Kidney glomerular epithelial cell (primary cell): ENCODE measurements at places on chromosomes 4 and X.

GRCh38 chrX:72130762-72131250 lies 909 bp downstream of the RTL5 start:
- DNase-seq: no peak

GRCh38 chr4:29304595-29304994 lies 1415.6 kb upstream of the PCDH7 start:
- no peak for DNase-seq

DNA sequence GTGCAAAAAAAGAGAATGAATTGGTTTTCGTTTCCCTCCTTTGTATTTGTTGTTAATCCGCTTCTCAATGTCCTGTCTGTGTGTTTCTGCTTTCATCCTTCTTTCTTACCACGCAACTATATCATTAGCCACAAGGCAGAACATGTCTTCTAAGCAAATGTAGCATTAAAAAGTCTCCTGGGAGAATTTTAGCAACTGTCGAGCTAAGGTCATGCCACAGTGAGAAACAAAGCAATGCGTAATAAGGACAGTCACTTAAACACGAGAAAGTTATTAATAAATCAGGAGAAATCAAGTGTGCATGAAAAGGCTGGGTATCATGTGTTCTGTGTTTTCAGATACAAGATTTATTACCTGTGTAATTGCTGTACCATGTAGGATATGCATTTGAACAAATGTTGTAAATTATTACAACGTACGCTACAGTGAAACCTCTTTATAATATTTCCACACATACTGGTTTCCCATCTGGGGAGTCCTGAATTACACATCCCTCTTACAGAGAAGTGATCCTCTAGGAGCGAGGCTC lies 890.8 kb downstream of the TRIML1 start:
- no peak for DNase-seq

DNA sequence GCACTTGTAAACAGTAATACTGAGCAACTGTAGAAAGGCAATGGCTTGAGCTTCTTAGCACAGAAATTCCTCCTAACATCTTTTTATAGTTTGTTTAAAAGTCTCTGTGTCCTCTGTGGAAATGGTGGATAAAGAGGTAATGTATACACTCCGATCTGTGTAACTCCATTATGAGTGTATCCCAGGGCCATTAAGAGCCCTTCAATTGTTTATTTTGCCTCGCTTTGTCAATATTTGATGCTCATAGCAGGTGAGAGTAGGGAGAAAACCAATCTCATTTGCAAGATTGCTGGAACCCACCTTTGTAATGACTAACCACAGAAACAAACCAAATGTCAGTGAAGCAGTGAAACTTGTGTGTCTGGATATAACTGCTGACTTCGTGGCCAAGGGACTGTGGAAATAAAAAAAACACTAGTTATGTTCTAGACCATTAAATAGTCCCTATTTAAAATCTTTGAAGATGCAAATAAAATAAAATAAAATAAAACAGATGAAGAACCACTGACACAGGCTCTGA lies 598.2 kb upstream of the BOD1L1 start:
- no peak for DNase-seq

DNA sequence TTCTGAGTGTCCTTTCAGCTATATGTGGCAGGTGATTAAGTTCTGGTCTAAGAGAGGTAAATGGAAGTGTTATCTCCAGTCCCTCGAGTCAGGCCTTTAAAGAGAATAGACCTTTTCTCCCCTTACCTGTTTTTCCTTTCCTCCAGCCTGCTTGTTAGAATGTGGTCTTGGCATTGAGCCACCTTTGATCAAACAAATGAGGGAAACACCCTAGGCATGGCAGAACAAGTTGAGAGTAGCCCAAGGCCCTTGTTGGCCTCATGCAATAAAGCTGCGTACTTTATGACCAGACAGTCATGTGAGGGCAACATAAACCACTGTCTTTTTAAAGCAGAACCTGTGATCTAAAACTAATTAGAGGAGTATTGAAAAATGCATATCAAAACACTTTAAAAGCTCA lies 13.2 kb upstream of the IL13RA2 start:
- no peak for DNase-seq

DNA sequence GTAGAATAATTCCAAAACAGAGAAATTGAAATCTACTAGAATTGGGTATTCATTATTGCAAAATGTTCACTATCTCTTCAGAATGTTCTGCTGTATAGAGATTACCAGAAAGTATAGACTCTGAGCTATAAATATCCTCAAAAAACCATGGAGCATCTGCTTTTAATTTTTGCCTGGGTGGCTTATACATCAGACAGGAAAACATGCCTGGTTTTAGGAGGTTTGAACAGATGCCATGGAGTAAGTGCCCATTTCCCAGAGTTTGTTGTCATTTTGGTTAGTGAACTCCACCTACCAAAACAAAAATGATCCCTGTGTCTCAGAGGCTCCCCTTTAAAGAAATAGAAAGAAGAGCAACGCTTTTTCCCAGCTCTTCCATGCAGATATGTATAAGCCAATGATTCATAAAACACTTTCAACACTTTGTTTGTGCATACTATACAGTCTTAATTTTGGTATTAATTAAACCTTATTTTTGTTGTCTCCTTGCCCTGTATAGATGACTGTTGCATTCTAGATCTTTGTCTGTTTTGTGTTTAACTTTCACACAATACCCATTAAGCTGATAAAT lies 68.7 kb downstream of the MEPE start:
- DNase-seq: no peak

GRCh38 chr4:171588051-171588545 lies 225.1 kb upstream of the GALNTL6 start:
- no peak for DNase-seq

GRCh38 chrX:119986203-119986602 lies 42.7 kb upstream of the NKAP start:
- no peak for DNase-seq

GRCh38 chrX:10516781-10517322 lies 103.5 kb downstream of the MID1 start:
- no peak for DNase-seq

DNA sequence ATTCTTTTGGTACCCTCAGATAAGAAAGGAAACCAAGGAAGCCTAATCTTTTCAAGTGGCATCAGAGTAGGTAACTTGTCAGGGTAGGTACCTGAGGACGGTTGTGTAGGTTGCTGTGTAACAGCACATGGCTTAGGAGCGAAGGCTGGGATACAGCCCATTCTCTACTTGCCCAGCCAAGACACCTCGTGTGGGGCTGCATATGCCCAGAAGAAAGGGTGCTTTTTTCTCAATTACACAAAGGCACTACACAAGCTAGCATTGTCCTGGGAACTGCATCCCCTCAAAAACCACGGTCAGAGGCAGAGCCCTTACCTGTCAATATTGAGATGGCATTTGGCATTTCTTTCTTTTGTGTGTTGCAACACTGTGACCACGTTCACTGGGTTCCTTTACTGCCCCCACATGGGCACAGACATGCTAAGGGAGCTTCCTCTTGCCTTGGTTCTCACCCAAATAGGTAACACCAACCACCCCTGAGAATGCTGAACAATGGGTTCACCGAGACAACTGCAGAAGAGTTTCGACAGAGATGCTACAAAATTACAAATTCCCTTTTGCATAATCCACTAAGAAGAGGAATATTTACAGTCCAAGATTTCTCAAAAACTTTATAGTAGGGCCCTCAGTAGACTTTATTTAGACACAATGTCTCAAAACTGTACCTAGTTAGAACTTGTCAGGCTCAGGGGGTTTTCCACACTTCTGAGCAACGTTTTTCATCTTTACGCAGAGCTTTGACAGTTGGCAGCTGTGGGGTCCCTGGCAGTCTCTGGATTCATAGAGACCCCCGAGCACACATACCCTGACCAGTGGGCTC lies 35.8 kb upstream of the TNIP3 start:
- no peak for DNase-seq

GRCh38 chr4:117135634-117136354 lies 50.4 kb upstream of the TRAM1L1 start:
- no peak for DNase-seq

DNA sequence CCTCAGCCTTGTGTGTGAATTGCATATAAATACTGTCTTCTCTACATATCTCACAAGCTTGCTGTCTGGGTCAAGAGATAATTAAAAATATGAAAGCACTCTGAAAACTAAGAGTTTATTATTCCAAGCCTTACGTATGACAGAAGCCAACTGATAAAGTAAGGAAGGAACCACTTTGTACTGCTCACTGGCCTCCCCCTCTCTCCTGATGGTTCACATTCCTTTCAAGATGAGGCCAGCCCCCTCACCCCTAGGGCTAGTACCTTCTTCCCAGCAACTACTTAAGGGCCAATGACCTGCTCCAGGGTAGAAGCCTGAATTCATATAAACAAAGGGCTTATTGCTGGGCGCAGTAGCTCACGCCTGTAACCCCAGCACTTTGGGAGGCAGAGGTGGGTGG lies 5.4 kb upstream of the SOWAHD start:
- no peak for DNase-seq

DNA sequence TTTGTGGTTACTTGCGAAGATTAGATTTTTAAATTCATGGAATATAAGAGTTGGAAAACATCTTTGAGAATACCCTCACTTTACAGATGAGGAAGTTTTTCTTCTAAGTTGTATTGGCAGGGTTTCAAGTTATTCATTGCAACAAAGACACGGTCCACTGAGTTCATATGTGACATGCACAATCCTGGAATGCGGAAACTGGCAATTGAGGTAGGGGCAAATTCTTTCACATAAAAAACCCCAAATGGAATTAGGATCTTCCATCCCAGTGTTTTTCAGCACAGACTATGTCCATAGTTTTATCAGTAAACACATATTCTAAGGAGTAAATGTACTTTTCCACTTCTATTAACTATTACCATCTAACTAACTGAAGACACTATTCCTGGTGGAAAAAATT lies 81.8 kb upstream of the NAP1L5 start:
- DNase-seq: peak; percentile 90

DNA sequence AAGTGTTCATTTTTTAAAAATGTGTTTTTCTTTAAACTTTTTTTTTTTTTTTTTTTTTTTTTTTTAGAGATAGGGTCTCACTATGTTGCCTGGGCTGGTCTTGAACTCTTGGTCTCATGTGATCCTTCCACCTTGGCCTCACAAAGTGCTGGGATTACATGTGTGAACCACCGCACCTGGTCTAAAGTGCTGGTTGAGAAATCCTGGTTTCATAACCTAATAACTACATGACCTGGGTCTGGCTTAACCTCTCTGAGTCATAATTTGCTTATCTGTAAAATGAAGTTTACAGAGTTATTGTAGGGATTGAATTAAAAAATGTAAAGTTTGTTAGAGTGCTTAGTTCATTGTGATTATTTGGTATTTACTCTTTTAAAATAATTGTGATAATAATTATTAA lies 5.2 kb downstream of the HSD17B13 start:
- no peak for DNase-seq

- no peak for DNase-seq
These were observed 25.8 kb upstream of the CHRNA9 start for GRCh38 chr4:40309250-40309774.

- DNase-seq: no peak
These were observed 125.5 kb upstream of the NRK start for GRCh38 chrX:105696870-105697269.

- DNase-seq: no peak
These were observed 23.6 kb downstream of the CA5B start for GRCh38 chrX:15761564-15762191.

DNA sequence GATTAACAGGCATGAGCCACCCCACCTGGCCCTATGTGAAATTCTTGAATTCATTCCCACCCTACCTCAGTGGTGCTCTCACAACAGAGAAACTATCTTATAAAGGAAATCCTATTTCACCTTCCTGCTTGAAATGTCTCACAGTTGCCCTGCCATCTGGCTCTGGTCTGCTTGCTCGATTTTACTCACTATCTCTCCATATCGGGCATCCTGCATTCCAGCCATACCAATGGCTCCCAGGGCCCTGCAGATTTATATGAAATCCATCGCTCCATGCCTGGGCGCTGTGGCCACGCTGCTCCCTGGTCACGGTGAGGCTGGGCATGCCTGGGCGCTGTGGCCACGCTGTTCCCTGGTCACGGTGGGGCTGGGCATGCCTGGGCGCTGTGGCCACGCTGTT lies 15.8 kb downstream of the SORBS2 start:
- DNase-seq: no peak

DNA sequence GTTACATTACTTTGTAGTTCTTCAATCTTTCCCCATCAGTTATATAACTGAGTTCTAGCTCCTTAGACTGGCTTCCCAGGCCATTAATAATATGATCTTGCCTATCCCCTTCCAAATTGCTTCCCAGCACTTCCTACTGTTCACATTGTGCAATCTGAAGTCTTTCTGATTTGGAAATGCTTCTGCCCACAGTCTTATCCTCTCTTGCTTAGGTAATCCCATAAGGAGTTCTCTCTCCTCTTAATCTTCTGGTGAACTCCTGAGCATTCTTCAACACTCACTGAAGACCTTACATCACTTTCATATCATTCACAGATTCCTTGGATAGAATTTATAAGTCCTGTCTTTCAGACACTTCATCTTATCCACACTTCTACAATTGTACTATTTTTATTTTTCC lies 132.7 kb upstream of the TTC29 start:
- DNase-seq: no peak

GRCh38 chr4:53494851-53495250 lies 96.4 kb downstream of the LNX1 start:
- no peak for DNase-seq

DNA sequence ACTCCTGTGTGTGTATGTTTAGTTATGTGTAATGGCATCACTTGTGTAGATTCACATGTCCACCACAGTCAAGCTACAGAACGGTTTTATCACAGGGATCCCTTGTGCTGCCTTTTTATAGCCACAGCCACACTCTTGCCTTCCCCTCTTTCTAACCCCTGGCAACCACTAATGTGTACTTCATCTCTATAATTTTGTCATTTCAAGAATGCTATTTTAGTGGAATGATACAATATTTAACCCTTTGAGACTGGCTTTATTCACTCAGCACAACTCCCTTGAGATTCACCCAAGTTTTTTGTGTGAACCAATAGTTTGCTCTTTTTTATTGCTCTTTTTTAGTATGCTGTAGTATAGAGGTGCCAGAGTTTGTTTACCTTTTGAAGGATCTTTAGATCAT lies 112.1 kb downstream of the CDKL5 start:
- DNase-seq: no peak
